WTC11 (cell line): ENCODE measurements at places on chromosomes 7 and 10. TPM values are rescaled to one million over a fixed set of nuclear protein-coding genes. Genes with fewer than 3 reads are reported as not detected.

DNA sequence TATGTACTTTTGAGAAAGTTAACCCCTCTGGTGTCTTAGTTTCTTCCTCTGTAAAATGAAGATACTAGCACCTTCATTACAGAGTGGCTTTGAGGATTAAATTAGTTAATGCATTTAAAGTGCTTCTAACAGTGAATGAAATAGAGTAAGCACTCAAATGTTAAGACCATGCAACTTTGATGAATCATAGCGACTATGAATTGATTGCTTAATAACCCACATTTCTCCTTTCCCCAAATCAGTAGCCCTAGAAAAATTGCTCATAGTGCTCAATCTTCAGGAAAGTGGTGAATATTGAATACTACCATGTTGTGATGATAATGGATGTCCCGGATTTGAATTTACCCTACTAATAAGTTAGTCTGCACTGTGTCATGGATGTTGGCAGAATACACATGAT lies 48.1 kb downstream of the CD36 start:
- H3K4me3 ChIP-seq, result no peak overlapping the region
- H3K27me3 ChIP-seq, result peaks cover 3% of the 10 kb centered on the region; the same call in 1 of the 2 replicates
- no peaks in the 10 kb centered on the region for H3K36me3 ChIP-seq
- no peaks in the 10 kb centered on the region for H3K4me1 ChIP-seq
- H3K27ac ChIP-seq, result no peak overlapping the region
- no peak for DNase-seq

DNA sequence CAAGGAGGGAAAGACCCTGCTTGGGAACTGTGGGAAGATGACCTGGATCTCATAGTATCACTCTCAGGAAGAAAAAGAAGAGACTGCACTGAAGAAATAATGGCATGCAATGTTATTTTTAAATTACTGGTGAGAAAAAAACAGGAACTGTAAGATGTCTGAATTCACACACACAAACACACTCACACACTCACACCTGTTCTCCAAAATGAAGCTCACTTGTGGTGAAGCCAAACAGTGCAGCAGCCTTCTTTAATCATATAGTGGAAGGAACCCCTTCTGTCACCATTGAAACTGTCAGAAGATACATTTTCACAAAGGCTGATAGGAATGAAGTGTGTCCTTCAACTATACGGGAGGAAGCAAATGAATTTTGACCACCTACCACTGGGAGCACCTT lies 156.5 kb upstream of the GHITM start:
- peaks cover 21% of the 10 kb centered on the region for H3K4me1 ChIP-seq
- no peak overlapping the region for H3K4me3 ChIP-seq
- H3K27ac ChIP-seq, result peak overlapping the region; percentile 10; the same call in 1 of the 2 replicates
- H3K36me3 ChIP-seq, result no peaks in the 10 kb centered on the region
- H3K27me3 ChIP-seq, result peaks cover 3% of the 10 kb centered on the region; the same call in 1 of the 2 replicates

DNA sequence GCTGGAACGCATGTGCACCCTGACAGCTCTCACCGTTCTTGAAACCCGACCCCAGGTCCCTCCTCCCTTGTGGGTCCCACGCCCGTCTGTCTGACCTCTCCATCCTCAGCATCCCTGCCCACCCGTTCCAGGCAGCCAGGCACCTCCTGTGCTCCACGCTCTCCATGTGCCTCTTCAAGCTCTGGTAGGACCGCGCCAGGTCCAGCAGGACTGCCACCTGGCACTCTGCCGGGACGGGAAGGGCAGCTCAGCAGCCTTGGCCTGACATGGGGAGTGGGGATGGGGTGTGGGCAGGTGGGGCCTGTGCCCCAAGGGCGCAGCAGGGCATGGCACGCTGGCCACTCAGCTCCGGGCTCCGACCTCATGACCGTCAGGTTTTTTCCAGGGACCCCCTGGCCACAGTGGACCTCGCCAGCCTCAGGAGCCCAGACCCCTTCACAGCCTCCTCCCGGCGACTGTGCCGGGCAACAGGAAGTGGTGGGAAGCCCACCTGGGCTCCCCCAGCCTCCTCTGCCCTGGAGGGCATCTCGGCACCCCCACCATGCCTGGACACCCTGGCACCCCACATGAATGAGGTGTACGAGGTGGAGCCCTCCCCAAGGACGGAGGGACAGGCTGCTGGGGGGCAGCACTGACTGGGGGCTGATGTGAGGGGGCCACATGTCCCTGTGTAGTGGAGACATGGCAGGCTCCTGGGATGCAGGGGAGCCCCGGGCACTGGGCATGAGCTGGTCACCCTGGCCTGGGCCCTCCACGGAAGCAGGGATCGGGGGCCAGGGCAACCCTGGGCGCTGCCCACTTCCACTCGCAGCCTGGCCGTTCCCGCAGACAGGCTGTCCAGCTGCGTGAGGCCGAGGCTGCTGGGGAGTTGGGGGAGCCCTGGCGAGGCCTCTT lies 25.1 kb upstream of the NKX6-2 start:
- H3K27me3 ChIP-seq, result no peaks in the 10 kb centered on the region
- H3K4me3 ChIP-seq, result no peak overlapping the region
- no peak overlapping the region for H3K27ac ChIP-seq
- H3K36me3 ChIP-seq, result no peaks in the 10 kb centered on the region

GRCh38 chr7:157371296-157371695 lies 34.5 kb downstream of the DNAJB6 start:
- no peaks in the 10 kb centered on the region for H3K27me3 ChIP-seq
- peak overlapping the region; percentile 9; the same call in 1 of the 2 replicates for H3K27ac ChIP-seq

DNA sequence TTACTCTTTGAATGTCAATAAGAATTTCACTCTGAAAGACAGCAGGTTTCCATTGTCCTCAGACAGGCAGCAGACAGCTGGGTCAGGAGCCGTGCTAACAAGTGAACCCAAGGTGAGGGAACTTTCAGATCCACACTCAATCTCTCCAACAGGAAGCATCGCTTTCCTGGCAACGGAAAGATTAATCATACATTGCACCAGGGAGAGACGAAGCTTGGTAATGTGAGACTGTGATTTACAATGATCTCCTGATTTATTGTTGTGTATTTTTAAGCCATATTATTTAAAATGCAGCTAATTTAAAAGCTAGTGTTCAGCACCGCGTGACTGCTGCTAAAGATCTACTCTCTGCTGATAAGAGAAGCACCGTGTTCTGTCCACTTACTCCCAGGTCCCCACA lies 17.5 kb upstream of the NOM1 start:
- H3K27me3 ChIP-seq, result no peaks in the 10 kb centered on the region
- H3K4me3 ChIP-seq, result no peak overlapping the region
- DNase-seq, result no peak

GRCh38 chr7:18997477-18998150 lies 119.8 kb downstream of the TWIST1 start:
- H3K36me3 ChIP-seq, result no peaks in the 10 kb centered on the region
- no peak overlapping the region for H3K4me3 ChIP-seq
- peaks cover 19% of the 10 kb centered on the region for H3K4me1 ChIP-seq
- H3K27ac ChIP-seq, result no peak overlapping the region
- H3K27me3 ChIP-seq, result no peaks in the 10 kb centered on the region
- no peak for DNase-seq

DNA sequence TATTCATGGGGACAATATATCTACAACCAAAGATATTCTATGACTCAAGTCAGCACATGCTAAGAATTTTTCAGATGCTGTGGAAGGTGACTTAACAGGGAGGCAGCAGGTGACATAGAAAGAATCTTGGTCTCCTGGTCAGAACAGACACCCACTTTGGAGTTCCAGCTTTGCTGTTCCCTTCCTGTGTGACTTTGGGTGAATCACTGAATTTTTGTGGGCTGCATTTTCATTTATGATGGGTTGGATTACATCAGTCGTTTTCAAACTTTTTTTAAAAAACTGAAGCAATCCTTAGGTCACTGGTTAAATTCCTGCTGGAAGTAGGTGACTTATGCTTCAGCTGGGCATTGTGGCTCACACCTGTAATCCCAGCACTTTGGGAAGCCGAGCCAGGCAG lies 24.9 kb downstream of the RGR start:
- no peaks in the 10 kb centered on the region for H3K36me3 ChIP-seq
- DNase-seq, result no peak
- H3K27ac ChIP-seq, result no peak overlapping the region
- H3K27me3 ChIP-seq, result peaks cover 10% of the 10 kb centered on the region
- peaks cover 14% of the 10 kb centered on the region for H3K4me1 ChIP-seq

GRCh38 chr10:100894033-100894432 lies 18.7 kb upstream of the SLF2 start:
- no peaks in the 10 kb centered on the region for H3K36me3 ChIP-seq
- no peak overlapping the region for H3K27ac ChIP-seq
- H3K4me1 ChIP-seq, result peaks cover 14% of the 10 kb centered on the region
- DNase-seq, result no peak
- peaks cover 3% of the 10 kb centered on the region; the same call in 1 of the 2 replicates for H3K27me3 ChIP-seq

GRCh38 chr7:157900011-157900410 lies 563.2 kb downstream of the DNAJB6 start:
- H3K4me1 ChIP-seq, result peaks cover 23% of the 10 kb centered on the region
- H3K4me3 ChIP-seq, result no peak overlapping the region
- DNase-seq, result no peak
- peaks cover 36% of the 10 kb centered on the region for H3K36me3 ChIP-seq
- no peaks in the 10 kb centered on the region; the same call in 1 of the 2 replicates for H3K27me3 ChIP-seq
- H3K27ac ChIP-seq, result no peak overlapping the region

GRCh38 chr7:44220358-44221112 lies 19.8 kb downstream of the YKT6 start:
- no peak overlapping the region for H3K4me3 ChIP-seq
- H3K4me1 ChIP-seq, result peaks cover 26% of the 10 kb centered on the region
- no peaks in the 10 kb centered on the region for H3K27me3 ChIP-seq
- no peak overlapping the region for H3K27ac ChIP-seq
- H3K36me3 ChIP-seq, result no peaks in the 10 kb centered on the region

DNA sequence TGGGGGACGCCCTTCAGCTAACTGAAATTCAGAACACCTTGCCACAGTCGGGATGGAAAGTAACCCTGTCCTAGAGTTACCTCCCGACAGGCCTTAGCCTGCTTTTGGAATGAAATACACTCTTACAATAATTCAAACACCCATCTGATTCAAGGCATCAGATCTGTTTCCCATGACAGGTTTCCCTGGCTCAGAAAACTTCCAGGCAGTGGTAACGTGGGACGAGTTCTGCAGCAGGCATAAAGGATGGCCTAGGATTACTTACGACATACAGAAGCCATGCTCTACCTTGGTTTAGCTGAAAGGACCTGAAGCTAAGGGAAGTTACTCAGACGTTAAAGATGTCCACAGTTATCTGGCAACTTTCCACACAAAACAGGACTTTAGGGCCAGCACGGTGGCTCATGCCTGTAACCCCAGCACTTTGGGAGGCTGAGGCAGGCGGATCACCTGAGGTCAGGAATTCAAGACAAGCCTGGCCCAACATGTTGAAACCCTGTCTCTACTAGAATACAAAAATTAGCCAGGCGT lies 5.0 kb downstream of the PAXIP1 start:
- no peak overlapping the region for H3K4me3 ChIP-seq
- peak overlapping the region; percentile 94; the same call in 1 of the 2 replicates for H3K27ac ChIP-seq
- no peak for DNase-seq
- H3K27me3 ChIP-seq, result no peaks in the 10 kb centered on the region
- peaks cover 40% of the 10 kb centered on the region for H3K36me3 ChIP-seq

- no peak overlapping the region for H3K4me3 ChIP-seq
- no peaks in the 10 kb centered on the region for H3K36me3 ChIP-seq
- no peak overlapping the region for H3K27ac ChIP-seq
- peaks cover 51% of the 10 kb centered on the region for H3K4me1 ChIP-seq
- no peak for DNase-seq
These were observed 53.6 kb upstream of the PODXL start for GRCh38 chr7:131610007-131610406.

DNA sequence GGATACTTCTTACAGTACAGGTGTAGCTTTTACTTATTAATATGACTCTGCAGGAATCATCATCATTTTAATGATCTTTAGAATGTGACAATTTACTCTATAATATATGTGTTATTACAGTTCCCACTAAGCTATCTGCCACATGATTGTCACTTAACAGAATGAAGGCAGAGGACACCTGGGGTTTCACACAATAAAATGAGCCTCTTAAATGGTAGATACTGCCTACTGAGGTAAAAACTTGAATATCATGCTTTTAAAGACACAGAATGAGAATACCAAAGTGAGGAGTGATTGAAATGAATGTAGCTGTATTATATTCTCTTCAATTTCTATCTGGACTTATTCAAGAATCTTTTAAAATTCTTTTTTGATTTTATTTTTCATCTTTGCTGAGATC lies 1255.3 kb upstream of the LRRN3 start:
- H3K27me3 ChIP-seq, result no peaks in the 10 kb centered on the region
- DNase-seq, result no peak
- peaks cover 3% of the 10 kb centered on the region; the same call in 1 of the 2 replicates for H3K36me3 ChIP-seq
- no peak overlapping the region for H3K27ac ChIP-seq
- peaks cover 9% of the 10 kb centered on the region; the same call in 1 of the 2 replicates for H3K4me1 ChIP-seq
- no peak overlapping the region for H3K4me3 ChIP-seq

DNA sequence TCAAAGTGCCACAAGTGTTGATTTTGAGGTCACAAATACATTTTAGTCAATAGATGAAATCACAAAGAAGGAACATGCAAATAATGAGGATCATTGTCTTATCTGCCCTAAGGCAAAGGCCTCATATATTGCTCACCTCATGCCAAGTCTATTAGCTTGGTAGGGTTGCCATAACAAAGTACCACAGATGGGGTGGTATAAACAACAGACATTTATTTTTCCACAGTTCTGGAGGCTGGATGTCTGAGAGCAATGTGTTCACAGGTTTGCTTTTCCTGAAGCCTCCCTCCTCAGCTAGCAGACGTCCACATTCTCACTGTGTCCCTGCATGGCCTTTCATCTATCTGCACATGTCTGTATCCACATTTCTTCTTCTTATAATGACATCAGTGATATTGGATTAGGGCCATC lies 59.6 kb downstream of the RELN start:
- H3K36me3 ChIP-seq, result no peaks in the 10 kb centered on the region
- H3K4me3 ChIP-seq, result no peak overlapping the region

- no peak overlapping the region for H3K4me3 ChIP-seq
- peaks cover 1% of the 10 kb centered on the region for H3K4me1 ChIP-seq
- no peaks in the 10 kb centered on the region for H3K36me3 ChIP-seq
- H3K27me3 ChIP-seq, result peaks cover 2% of the 10 kb centered on the region
- no peak overlapping the region for H3K27ac ChIP-seq
These were observed 6.1 kb upstream of the COA1 start for GRCh38 chr7:43735403-43735801.

GRCh38 chr7:112422842-112423496 lies 27.3 kb upstream of the IFRD1 start:
- no peaks in the 10 kb centered on the region for H3K27me3 ChIP-seq
- H3K27ac ChIP-seq, result peak overlapping the region; percentile 65
- no peak overlapping the region for H3K4me3 ChIP-seq
- DNase-seq, result peak; percentile 75

AKR1C8 gene
- total RNA-seq, result not detected in 3 replicates

CFAP70 gene
- total RNA-seq, result 0.31 to 0.73 TPM (median 0.39 TPM) in 3 replicates

TNS3 gene
- 28.3 to 37.7 TPM (median 29.6 TPM) in 3 replicates for total RNA-seq

MMRN2 gene
- 1.7 to 2.8 TPM (median 2.4 TPM) in 3 replicates for total RNA-seq

PAPOLB gene
- total RNA-seq, result 0.23 to 0.31 TPM (median 0.27 TPM) in 3 replicates

MRLN gene
- not detected in 3 replicates for total RNA-seq
